ENCODE measurements at places on chromosomes 5 and 9.

GRCh38 chr9:69527454-69527853 is 144.7 kb downstream of the APBA1 start:
- no peak for DNase-seq

GRCh38 chr5:97909541-97909940 is 726.5 kb upstream of the RIOK2 start:
- no peak for DNase-seq

DNA sequence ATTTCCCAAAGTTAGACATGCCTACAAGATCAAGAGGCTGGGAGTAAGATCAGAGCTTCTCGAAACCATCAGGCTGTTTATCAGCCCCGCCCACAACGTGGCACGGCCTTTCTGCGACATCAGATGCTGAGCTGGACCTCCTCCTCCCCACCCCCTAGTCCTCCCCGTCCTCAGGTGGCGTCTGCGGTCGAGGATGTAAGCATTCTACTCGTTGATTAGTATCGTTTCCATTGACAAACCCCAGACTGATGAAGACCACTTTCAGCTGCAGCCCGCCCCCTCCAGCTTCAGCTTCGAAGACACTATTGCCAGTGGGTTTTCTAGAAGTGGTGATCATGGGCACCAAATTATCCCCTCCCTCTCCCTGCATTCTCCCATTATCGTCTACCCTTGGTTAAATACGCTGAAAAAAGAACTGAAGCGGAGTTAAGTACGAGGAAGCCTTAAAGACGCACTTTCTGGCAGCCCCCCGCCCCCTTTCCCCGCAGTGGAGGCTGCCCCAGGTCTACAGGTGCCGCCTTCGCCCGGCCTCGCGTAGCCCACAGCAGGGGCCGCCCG is 1.1 kb downstream of the PPIC start:
- peak; percentile 48 for DNase-seq

DNA sequence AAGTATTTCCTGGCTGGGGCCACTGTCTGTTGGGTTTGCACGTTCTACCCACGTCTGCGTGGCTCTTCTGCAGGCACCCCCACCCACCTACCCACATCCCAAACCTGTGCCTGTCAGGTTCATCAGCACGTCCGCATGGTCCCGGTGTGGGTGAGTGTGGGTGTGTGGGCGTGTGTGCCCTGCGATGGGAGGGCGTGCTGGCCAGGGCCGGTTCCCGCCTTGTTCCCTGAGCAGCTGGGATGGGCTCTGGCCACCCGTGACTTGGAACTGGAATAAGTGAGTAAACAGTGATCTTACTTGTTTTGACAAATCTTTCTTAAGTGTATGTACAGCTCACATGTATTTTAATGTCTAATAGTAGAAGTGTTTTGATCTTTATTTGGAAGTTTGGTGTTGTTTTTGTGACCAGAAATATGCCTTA is 20.4 kb downstream of the ERGIC1 start:
- no peak for DNase-seq

DNA sequence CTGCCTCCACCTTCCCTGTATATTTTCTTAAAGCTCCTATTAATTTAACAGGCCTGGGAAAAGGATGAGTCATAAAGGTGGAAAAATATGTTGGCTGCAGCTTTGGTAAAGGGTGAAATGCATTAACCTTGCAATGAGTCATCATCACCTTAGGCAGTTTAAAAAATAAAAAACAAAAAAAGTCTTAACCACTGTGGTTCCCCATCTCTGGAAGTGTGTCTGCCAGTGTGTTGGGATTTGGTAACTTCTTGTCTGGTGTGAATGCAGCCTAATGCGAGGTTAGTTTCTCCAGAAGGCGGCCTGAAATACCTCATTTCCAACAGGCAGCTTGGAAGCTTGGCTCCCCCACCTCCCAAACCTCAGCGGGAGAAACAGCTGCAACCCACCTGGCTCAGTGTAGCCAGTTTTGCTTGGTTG is 265.3 kb upstream of the GAS1 start:
- DNase-seq: no peak

DNA sequence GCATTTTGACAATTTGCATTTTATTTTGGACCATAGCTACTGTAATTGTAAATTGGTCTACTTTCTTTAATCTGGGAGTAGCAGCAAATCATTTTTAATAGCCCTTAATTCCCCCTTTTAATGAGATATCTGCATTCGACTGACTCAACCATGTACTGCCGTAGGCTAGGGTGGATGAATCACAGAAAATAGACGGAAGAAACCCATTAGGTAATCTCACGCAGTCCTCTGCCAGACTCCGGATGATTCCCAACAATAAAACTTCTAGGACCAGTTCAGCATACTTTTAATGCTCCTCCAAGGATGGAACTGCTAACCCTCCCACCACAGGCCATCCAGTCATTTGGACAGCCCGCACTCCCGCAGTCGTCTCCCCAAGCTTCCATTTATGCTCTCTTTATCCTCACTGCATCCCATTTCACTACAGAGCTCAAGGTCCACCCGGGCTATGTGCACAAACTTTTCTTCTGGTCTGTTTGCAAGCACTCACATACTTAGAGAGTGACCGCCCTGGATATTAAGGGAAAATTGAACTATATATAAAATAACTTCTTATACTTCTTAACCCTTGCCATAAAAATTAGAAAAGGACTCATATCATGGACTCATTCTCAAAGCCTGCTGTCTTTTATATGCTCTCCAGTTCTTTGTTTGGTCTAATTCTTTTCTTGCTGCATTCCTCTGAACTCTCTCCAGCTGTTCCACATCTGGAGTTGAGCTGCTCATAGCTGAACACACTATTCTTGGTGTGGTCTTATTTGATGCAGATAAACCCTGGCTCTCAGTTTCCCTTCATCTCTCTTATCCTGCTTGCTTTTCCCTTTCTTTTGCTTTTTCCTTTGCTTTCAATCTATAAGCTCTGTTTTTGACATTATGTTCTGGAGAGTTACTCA is 326.6 kb downstream of the ARL15 start:
- DNase-seq: no peak

GRCh38 chr9:93267091-93267541 is 83.2 kb downstream of the WNK2 start:
- DNase-seq: no peak

All from NCI-H2029 (cell line).